ENCODE measurements at places on chromosomes 7 and 10.

- no peak for DNase-seq
Observed at GRCh38 chr10:43076876-43077420, at the start of gene RET. Gene RET (plus strand): TSS chr10:43077069. CDS start chr10:43077259, 190 bp downstream.

GRCh38 chr7:134502463-134503371 is 24.6 kb upstream of the AKR1B10 start:
- DNase-seq, result no peak

- DNase-seq, result peak; percentile 46
Observed at GRCh38 chr10:73968098-73968521, 29.8 kb upstream of the VCL start.

DNA sequence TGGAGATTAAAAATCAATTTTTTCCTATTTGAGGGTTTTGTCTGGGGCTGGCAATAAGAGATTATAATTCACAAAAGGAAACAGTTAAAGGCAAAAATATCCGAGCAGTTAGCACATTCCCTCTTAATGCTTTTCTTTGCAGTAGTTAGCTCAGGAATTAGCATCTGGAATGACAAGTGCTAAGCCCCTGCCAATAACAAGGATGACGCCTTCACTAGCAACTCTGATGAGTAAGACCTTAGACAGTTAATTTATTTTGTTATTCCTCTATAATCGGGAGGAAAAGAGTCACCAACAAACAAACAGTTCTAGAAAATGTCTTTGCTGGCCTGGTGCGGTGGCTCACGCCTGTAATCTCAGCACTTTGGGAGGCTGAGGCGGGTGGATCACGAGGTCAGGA is 151.3 kb downstream of the TRIL start:
- DNase-seq, result no peak

DNA sequence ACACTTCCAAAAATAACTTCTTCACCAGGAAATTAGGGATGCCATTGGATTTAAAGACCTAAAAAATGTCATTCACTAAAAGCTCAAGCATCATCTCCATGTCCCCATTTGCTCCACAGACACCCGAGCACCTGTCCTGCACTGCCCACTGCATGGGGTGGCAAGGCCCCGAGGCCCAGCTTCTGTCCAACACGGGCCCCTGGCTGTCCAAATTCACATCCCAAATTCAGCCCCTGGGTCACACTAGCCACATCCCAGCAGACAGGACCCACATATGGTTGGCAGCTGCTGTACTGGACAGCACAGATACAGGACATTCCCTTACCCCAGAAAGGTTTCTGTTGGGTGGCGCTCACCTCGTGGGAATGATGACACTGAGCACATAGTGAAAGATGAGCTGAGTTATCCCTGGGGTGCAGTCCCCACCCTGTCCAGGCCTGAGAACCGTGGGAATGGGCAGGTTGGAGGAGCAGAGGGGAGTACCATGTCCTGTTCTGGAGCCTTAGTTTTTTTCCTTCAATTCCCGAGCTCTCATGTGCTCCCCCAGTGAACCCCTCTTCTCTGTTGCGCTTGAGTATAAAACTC is 55.3 kb downstream of the CSGALNACT2 start:
- DNase-seq, result no peak

DNA sequence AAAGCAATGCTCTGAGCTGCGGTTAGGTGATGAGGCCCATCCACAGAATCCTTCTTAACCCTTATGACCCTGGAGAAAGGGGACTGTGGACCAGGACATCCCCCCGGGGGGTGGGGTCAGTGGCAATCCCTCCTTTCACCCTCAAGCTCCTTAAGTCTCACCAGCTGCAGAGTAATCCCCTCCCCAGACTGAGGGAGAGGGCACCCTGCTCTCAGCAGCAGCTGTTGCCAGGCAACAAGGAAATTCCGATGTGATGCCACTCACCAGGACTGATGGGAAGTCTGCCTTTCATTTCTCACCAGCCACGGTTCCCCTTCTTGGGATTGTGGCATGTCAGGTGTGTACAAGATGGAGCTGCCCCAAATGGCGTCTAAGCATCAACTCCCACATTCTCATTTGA is 129.6 kb downstream of the DOCK1 start:
- DNase-seq, result no peak

DNA sequence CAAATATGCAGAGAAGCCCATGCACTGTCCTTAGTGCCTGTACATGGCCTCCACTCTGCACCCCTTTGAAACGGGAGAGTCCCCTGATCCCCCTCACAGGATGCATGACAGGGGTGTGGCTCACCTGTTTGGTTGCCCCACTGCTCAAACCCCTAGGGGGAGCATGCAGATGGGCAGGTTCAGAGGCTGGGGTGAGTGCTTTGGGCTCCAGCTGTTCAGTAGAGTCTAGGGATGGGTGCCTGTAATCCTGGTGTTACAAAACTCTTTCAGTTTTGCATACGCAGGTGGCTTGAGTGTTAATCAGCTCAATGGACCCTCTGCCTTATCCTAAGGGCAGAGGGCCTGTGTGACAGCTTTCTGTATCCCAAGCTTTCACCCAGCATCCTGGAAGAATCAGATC is 7.8 kb upstream of the SFTPA1 start:
- no peak for DNase-seq

- DNase-seq, result no peak
Observed at GRCh38 chr10:78162853-78163252, 129.2 kb downstream of the RPS24 start.

DNA sequence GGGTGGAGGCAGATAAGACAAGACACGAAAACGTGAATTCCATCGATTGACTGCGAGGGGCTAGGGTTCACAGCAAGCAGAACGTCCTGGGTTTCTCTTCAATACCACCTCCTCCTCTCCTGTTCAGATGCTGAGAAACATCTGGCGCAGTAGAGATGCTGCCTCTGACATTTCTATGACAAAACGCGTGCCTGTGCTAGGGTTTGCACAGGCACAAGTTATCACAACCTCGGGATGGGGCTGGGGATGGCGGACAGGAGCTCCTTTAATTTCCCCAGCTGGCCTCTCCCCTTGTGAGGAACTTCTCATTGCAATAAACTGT is 99.8 kb upstream of the SVIL start:
- no peak for DNase-seq

- peak; percentile 87 for DNase-seq
Observed at GRCh38 chr7:117019786-117020590, 66.7 kb downstream of the ST7 start.

- no peak for DNase-seq
Observed at GRCh38 chr10:97911217-97911616, 61.6 kb downstream of the GOLGA7B start.

GRCh38 chr7:42392826-42393225 is 155.8 kb upstream of the GLI3 start:
- DNase-seq, result no peak

GRCh38 chr7:150514748-150515222 is at the start of gene GIMAP7:
Gene GIMAP7 (plus strand): TSS chr7:150514872. CDS start chr7:150519975, 5,103 bp downstream.
- DNase-seq, result no peak

- no peak for DNase-seq
Observed at GRCh38 chr10:79097021-79097872, 28.5 kb downstream of the ZMIZ1 start.

DNA sequence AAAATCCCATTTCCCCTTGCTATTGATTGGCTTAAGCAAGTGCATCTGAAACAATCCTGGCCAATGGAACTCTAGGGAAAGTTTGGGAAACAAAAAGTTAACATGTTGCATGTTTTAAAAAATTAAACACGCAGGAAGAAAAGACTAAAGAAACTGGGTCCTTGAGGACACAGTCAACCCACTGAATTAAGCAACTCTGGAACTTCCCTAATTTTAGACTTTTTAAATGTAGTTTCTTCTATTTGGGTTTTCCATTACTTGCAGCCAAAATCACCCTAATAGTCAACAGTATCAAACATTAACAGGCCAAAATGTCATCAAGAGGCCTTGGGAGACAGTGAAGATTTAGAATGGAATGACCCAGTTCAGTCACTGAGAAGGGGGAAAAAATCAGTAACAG is 40.6 kb downstream of the OSBPL3 start:
- no peak for DNase-seq

GRCh38 chr7:18356191-18356645 is 139.3 kb upstream of the HDAC9 start:
- DNase-seq, result peak; percentile 59

DNA sequence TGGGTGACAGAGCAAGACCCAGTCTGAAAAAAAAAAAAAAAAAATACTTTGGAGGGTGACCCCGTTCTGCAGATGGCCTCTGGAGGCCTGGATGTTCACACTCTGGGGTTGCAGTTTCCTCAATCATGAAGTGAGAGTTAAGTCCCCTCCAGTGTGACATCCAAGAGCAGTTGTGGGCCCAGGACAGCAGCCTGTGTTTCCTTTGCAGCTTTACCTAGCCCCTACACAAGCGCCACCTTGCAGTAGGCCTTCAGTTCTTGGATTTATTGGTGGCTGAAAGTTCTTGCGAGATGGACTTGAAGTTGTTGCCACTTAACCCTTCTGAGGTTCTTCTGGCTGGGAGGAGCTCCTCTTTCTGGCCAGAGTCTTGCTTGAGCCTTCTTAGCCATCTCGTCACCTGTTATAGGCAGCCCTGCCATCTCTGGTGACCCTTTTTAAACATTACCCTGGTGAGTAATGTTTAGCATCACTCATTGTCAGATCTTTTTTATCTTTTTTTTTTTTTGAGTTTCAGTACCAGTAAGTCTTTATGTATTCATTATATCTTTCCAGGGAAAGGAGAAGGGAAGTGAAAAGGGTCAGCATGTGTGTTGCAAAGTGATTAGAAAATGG is 3.4 kb upstream of the ACTR3C start:
- DNase-seq, result no peak

- DNase-seq, result no peak
Observed at GRCh38 chr10:61364619-61365018, 88.6 kb downstream of the TMEM26 start.

Data from muscle of back (tissue), 13 donors.